CD14-positive monocyte (primary cell): ENCODE measurements at places on chromosomes 13 and 19.

GRCh38 chr19:24086974-24087595 is at the start of gene ZNF254:
TSS of gene ZNF254 (plus strand) at chr19:24087187. CDS start at chr19:24087308, 121 bp downstream.
- H3K27ac ChIP-seq, result peak within 1 kb of the TSS; percentile 95
- DNase-seq, result peak; percentile 86
- peak within 1 kb of the TSS; percentile 64 for H3K4me3 ChIP-seq
- no peaks in the 10 kb centered on the region for H3K27me3 ChIP-seq
- H3K4me1 ChIP-seq, result peaks cover 5% of the 10 kb centered on the region

DNA sequence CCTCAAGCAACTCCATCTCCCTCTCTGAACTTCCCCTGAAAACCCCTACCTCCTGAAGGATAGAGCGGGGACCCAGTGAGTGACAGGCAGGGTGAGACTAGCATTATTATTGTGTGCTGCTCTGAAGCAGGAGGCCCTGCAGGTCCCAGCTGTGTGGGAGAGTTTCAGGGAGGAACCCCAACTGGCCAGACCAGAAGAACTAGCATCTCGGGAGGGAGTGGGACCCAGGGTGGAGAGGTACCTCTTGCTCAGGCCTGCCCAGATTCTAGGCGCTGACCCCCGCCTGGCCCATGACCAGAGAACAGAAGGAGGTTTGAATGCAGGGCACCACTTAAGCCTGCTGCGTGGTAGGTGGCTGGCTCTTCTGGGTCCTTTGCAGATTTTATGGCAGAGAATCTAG is 5.7 kb upstream of the LYPD3 start:
- no peaks in the 10 kb centered on the region for H3K36me3 ChIP-seq
- H3K27me3 ChIP-seq, result no peaks in the 10 kb centered on the region
- H3K4me1 ChIP-seq, result peaks cover 40% of the 10 kb centered on the region
- no peak overlapping the region for H3K27ac ChIP-seq
- H3K4me3 ChIP-seq, result no peak overlapping the region

- no peak overlapping the region for H3K27ac ChIP-seq
- no peaks in the 10 kb centered on the region for H3K27me3 ChIP-seq
- H3K4me1 ChIP-seq, result no peaks in the 10 kb centered on the region
- no peaks in the 10 kb centered on the region for H3K36me3 ChIP-seq
- H3K4me3 ChIP-seq, result no peak overlapping the region
Measured at GRCh38 chr19:20964798-20965197, 41.7 kb downstream of the ZNF85 start.

DNA sequence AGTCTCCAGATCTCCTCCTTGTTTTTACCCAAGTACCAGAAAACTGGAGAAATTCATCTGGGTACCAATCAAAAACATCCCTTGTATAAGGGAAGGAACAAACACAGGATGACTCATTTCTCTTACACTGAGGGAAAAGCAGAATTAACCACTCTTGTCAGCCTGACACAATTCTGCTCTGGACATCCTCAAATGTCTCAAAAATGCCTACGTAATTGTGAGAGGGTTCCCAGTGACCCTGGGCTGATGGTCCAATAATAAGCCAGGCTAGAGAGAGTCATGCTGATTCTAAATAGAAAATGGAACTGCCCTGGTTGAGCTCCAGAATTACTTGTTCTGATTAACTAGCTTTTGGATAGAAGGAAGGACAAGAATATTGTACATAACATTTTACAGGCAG is 14.5 kb downstream of the ZNF708 start:
- peaks cover 16% of the 10 kb centered on the region for H3K4me1 ChIP-seq
- DNase-seq, result peak; percentile 75
- H3K4me3 ChIP-seq, result peak overlapping the region; percentile 31

- no peak overlapping the region for H3K4me3 ChIP-seq
- H3K36me3 ChIP-seq, result no peaks in the 10 kb centered on the region
- no peak overlapping the region for H3K27ac ChIP-seq
- DNase-seq, result no peak
Measured at GRCh38 chr13:95003019-95003813, 290.9 kb upstream of the SOX21 start.

DNA sequence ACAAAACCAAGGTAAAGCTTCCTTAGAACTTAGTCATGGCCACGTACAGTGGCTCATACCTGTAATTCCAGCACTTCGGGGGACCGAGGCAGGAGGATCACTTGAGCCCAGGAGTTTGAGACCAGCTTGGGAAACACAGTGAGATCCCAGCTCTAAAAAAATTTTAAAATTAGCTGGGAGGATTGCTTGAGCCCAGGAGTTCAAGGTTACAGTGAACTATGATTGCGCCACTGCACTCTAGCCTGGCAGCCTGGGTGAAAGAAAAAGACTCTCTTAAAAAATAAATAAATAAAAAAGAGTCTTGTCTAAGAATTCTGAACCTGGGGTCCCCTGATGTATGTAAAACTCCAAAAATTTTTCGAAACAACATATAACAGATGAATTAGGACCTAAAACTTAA is 34.9 kb downstream of the N4BP2L2 start:
- no peak for DNase-seq
- no peaks in the 10 kb centered on the region for H3K27me3 ChIP-seq
- no peaks in the 10 kb centered on the region for H3K4me1 ChIP-seq
- H3K4me3 ChIP-seq, result no peak overlapping the region
- no peak overlapping the region for H3K27ac ChIP-seq
- peaks cover 4% of the 10 kb centered on the region for H3K36me3 ChIP-seq

GRCh38 chr13:48600374-48601364 is 53.1 kb upstream of the CYSLTR2 start:
- no peak overlapping the region for H3K4me3 ChIP-seq
- H3K4me1 ChIP-seq, result no peaks in the 10 kb centered on the region
- DNase-seq, result no peak
- no peak overlapping the region for H3K27ac ChIP-seq
- no peaks in the 10 kb centered on the region for H3K27me3 ChIP-seq

GRCh38 chr19:11093689-11094238 is 4.5 kb downstream of the LDLR start:
- no peak overlapping the region for H3K4me3 ChIP-seq
- no peak for DNase-seq
- peaks cover 5% of the 10 kb centered on the region for H3K27me3 ChIP-seq
- no peaks in the 10 kb centered on the region for H3K36me3 ChIP-seq
- H3K27ac ChIP-seq, result peak overlapping the region; percentile 97
- H3K4me1 ChIP-seq, result peaks cover 79% of the 10 kb centered on the region

- H3K4me1 ChIP-seq, result peaks cover 62% of the 10 kb centered on the region
- peak overlapping the region; percentile 83 for H3K4me3 ChIP-seq
- H3K27ac ChIP-seq, result peak overlapping the region; percentile 95
Measured at GRCh38 chr19:12788682-12789097, 2.6 kb upstream of the JUNB start.

- H3K4me1 ChIP-seq, result no peaks in the 10 kb centered on the region
- DNase-seq, result no peak
- no peak overlapping the region for H3K27ac ChIP-seq
- no peaks in the 10 kb centered on the region for H3K27me3 ChIP-seq
- H3K4me3 ChIP-seq, result no peak overlapping the region
Measured at GRCh38 chr19:11251650-11252314, 10.5 kb downstream of the DOCK6 start.

- no peak overlapping the region for H3K4me3 ChIP-seq
- no peak for DNase-seq
- peaks cover 2% of the 10 kb centered on the region for H3K27me3 ChIP-seq
- no peaks in the 10 kb centered on the region for H3K36me3 ChIP-seq
- H3K27ac ChIP-seq, result no peak overlapping the region
Measured at GRCh38 chr19:6534451-6535093, 3.7 kb downstream of the TNFSF9 start.

DNA sequence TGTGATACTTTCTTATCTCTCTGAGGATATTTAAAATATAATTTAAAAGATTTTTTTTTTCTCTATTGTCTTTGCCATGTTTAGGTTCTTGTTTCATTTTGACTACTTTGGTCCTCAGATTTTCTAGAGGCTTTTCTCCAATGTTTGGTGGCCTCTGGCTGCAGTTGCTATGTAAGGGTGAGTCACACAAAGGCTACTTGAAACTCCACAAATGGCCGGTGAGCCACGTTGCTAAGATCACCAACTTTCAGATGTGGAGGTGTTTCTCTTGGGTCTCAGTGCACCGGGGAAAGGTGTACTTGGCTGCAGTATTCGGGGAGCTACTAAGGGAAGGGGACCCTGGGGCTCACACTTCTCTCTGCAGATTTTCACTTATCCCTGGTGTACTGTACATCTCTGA is 248.1 kb downstream of the HS6ST3 start:
- no peaks in the 10 kb centered on the region for H3K27me3 ChIP-seq
- no peak overlapping the region for H3K4me3 ChIP-seq
- no peaks in the 10 kb centered on the region for H3K4me1 ChIP-seq
- H3K36me3 ChIP-seq, result no peaks in the 10 kb centered on the region

DNA sequence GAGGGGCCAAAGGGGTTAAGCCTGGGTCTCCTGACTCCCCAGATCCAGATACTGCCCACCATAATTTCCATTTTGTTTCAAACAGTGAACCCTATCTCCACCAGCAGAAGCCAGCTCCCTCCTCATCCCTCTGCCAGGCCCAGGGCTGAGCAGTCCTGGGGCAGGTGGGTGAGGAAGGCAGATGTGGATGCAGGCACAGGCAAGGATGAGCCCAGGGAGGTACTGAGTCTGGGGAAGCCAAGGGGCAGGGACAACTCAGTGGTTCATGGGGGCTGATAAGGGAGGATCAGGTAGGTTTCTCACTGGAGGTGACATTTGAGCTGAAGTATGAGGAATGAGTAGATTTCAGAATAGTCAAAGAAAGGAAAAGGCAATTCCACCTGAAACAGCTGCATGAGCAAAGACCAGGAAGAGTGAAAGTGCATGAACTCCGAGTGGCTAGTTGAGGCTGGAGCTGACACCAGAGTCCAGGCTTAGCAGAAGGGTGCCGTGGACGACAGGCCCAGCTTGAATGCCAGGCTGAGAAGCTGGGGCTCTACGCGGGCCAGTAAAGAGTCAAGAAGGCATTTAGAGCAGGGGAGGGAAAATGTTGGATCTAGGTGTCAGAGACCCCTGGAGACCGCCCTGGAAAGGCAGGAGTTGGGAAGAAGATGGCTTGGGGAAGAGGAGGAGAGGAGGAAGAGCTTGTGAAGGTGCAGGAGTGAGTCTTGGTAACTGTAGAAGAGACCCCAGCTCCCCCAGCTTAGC is 10.3 kb downstream of the CIC start:
- H3K27ac ChIP-seq, result peak overlapping the region; percentile 58
- peak overlapping the region; percentile 78 for H3K4me3 ChIP-seq
- peaks cover 75% of the 10 kb centered on the region for H3K4me1 ChIP-seq
- DNase-seq, result peak; percentile 4

DNA sequence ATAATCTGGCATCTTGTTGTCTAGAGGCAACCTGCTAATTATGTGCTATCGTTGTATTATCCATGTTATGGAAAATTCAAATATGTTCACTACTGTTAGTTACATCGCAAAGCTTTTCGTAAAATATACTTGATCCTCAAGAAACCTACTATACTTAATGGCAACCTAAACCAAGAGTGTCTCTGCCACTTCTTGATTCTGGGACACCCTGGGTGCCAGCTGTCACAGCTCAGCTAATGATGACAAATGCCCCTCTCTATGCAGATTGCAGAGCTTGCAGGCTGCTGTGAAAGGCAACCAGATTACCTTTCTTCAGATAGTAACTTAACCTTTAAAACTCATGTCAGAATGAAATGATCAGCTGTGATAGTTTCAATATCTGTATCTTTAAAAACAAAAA is 8.9 kb upstream of the MAB21L1 start:
- H3K36me3 ChIP-seq, result no peaks in the 10 kb centered on the region
- no peak overlapping the region for H3K27ac ChIP-seq
- no peaks in the 10 kb centered on the region for H3K4me1 ChIP-seq
- H3K27me3 ChIP-seq, result peaks cover 22% of the 10 kb centered on the region
- DNase-seq, result no peak

- H3K4me1 ChIP-seq, result peaks cover 30% of the 10 kb centered on the region
- H3K36me3 ChIP-seq, result no peaks in the 10 kb centered on the region
- H3K27ac ChIP-seq, result no peak overlapping the region
- no peaks in the 10 kb centered on the region for H3K27me3 ChIP-seq
- no peak overlapping the region for H3K4me3 ChIP-seq
Measured at GRCh38 chr19:13091400-13092157, 11.1 kb downstream of the LYL1 start.

- no peaks in the 10 kb centered on the region for H3K27me3 ChIP-seq
- no peak overlapping the region for H3K4me3 ChIP-seq
Measured at GRCh38 chr13:112443191-112443994, 67.2 kb downstream of the SPACA7 start.

GRCh38 chr19:1181606-1182005 is 7.5 kb upstream of the SBNO2 start:
- no peak overlapping the region for H3K4me3 ChIP-seq
- no peaks in the 10 kb centered on the region for H3K27me3 ChIP-seq
- DNase-seq, result no peak
- H3K4me1 ChIP-seq, result peaks cover 69% of the 10 kb centered on the region
- no peaks in the 10 kb centered on the region for H3K36me3 ChIP-seq

DNA sequence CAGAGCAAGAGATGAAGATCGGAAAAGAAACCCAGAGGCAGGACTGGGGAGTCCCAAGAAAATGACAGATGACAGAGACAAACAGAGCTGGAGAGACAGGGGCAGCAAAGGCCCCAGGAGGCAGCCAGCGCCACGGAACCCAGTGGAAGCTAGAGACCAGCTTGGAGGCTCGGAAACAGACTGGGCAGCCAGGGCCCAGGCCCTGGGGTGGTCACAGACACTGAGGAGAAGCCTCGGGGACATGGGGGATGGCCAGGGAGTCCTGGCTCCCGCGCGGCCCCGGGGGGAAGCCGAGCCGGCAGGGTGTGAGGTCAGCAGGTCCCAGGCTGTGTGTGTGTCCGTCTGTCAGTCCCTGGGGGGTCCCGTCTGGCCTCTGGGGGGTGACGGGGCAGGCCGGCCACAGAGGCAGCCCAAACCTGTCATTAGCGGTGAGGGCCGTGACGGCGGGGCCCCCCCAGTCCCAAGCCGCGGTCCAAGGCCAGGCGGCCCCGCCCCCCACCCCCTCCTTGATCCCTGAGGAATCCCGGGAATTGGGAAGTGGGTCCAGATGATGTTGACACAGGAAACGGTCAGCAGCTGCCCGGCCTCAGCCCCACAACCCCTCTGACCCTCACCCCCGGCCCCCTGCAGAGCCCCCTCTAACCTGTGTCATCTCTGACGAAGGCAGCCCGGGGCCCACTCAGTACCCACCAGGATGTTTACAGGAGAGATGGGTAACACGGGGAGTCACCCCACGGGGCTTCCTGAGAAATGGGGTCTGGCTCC is 2.5 kb upstream of the TMEM190 start:
- H3K27ac ChIP-seq, result no peak overlapping the region
- no peak for DNase-seq
- H3K4me3 ChIP-seq, result no peak overlapping the region
- H3K27me3 ChIP-seq, result peaks cover 22% of the 10 kb centered on the region

- no peaks in the 10 kb centered on the region for H3K27me3 ChIP-seq
- H3K4me3 ChIP-seq, result no peak overlapping the region
- H3K27ac ChIP-seq, result no peak overlapping the region
- H3K36me3 ChIP-seq, result no peaks in the 10 kb centered on the region
- no peaks in the 10 kb centered on the region for H3K4me1 ChIP-seq
- no peak for DNase-seq
Measured at GRCh38 chr13:70964124-70964523, 855.9 kb upstream of the KLHL1 start.

DNA sequence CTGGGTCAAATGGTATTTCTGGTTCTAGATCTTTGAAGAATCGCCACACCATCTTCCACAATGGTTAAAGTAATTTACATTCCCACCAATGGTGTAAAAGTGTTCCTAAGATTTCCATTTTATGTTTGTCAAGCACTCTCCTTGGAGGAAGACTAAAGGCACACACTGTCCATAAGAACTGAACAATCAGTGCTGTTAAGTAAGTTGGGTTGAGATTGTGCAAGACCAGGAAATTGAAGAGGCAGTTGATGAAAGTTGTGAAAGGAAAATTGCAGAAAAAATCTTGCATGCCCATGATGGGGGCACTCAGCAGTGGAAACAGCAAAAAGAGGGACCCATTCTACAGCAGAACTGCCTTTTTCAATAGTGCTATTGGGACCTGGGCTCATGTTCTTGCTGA is 323.6 kb downstream of the DLEU7 start:
- no peaks in the 10 kb centered on the region for H3K36me3 ChIP-seq
- peaks cover 47% of the 10 kb centered on the region for H3K4me1 ChIP-seq
- H3K4me3 ChIP-seq, result no peak overlapping the region
- no peaks in the 10 kb centered on the region for H3K27me3 ChIP-seq
